ENCODE measurements at places on chromosomes 5 and 9. TPM values are rescaled to one million over a fixed set of nuclear protein-coding genes. Genes with fewer than 3 reads are reported as not detected.
A peak's percentile ranks its signal among the peaks of the same experiment; 100 is the strongest.

- DNase-seq: no peak
These were observed 2.3 kb upstream of the SYK start for GRCh38 chr9:90799271-90799852.

DNA sequence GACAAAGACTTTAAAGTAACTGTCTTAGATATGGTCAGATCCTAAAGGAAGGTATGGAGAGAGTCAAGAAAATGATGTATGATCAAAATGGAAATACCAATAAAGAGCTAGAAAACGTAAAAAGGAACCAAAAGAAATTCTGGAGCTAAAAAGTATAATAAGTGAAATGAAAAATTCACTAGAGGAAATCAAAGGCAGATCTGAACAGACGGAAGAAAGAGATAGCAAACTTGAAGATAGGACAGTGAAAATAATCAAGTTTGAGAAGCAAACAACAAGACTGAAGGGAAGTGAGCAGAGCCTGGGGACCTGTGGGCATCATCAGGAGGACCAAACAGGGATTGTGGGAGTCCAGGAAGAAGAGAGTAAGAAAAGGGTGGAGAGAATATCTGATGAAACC lies 115.4 kb downstream of the EHMT1 start:
- DNase-seq: peak; percentile 71

DNA sequence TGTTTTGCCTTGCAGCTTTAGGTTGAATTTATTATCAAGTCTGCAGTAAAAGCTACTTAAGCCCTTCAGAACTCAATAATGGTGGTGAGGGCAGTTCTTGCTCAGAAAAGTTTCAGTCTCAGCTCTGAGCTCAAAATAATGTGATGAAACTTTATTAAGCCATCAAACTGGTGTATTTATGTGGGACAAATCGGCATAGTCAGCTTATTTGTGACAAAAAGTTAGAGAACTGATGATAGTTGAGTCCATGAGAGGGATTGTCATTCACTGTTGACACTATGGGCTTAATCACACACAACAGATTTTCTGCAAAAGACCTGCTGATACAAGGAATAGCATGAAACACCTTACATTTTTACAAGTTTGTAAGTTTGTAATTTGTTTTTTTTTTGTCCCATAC lies 9.4 kb downstream of the SRD5A1 start:
- DNase-seq: no peak

DNA sequence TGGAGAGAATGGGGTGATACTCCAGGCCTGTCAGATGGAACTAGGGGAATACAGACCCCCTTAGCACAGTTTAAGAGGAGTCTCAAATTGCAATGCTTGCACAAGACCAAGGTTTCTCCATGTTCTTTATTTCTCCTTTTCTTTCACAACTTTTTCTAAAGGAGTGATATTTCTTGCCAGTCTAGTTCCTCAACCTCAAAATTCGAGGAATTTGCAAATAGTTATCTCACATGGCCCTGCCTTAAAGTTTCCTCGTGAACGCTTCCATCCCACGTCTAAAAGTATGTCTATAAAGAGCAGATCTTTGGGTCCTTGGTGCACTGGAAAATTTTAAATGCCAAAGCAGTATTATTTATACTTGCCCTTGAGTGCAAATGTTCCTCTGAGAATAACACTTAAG lies 373.8 kb upstream of the KLF4 start:
- no peak for DNase-seq

DNA sequence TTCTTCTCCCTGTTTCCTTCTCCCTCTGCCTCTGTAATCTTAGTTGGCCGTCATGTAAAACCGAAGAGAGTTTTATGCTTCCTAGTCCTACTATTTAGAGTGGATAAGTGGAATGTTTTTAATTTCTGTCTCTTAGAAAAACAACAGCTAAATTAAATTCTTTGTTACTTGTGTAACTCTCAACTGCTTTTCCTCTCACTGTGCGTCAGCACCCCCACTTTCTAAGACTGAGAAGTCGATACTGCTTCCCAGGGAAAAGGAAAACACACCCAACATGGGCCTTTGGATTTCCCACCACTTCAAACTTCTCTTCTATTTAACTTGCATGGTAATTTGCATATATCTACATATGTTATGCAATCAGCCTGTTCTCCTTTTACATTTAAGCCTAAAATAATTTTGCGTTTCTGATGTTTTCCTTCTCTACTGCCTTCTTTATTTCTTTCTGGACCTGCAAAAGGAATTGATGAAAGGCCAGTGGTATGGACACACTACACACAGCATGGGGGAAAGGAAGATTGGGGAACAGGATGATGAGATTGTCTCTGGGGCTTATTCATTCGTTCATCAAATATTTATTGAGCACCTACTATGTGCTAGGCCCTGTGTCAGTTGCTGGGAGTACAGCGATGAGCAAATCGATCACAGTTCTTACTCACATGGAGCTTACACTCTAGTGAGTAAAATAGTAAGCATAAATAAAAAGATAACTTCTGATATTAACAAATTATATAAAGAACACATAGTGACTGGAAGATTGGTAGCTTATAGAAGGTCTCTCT lies 52.5 kb upstream of the CTNNA1 start:
- no peak for DNase-seq

- DNase-seq: no peak
These were observed 15.3 kb downstream of the PCDHGC5 start for GRCh38 chr5:141504216-141504615.

DNA sequence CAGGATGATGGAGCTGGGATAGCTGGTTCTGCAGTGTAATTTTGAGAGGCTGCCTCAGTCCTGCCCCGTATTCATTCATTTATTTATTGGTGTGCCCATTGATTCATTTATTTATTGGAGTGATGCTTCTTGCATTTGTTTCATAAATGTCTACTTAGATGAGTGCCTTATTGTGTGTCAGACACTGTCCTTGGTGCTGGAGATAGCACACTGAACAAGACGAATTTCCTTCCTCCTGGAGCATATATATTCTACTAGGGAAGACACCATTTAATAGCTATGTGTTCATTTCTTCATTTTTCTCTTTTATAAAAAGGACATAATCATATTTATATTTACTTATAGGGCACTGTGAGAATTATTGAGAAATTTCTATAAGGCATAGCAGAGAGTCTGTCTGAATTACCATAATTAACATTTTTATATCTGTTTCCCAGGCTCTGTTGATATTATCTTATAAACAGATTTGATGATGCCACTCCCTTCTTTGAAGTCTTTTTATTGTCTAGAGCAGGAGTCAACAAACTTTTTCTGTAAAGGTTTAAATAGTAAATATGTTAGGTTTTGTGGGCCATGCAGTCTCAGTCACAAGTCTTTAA lies 433.9 kb upstream of the ZNF608 start:
- no peak for DNase-seq

DNA sequence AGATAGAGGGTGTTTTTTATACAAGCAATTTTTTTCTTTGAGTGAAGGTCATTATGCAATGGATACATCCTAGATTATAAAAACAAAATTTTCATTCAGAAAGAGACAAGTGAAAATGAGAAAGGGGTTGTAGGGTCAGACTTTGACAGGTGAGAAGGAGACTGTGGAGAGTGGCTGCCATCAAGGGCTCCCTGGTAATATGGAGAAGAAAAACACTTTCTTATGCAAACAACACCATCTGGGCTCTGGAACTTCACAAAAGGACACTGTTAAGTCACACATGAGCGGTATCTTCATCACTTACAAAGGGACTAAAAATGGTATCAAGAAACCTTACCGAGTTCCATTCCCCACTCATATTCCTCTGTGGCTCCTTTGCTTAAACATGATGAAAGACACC lies 23.5 kb downstream of the C7 start:
- no peak for DNase-seq

GRCh38 chr5:58264276-58264675 lies 195.6 kb downstream of the PLK2 start:
- no peak for DNase-seq

DNA sequence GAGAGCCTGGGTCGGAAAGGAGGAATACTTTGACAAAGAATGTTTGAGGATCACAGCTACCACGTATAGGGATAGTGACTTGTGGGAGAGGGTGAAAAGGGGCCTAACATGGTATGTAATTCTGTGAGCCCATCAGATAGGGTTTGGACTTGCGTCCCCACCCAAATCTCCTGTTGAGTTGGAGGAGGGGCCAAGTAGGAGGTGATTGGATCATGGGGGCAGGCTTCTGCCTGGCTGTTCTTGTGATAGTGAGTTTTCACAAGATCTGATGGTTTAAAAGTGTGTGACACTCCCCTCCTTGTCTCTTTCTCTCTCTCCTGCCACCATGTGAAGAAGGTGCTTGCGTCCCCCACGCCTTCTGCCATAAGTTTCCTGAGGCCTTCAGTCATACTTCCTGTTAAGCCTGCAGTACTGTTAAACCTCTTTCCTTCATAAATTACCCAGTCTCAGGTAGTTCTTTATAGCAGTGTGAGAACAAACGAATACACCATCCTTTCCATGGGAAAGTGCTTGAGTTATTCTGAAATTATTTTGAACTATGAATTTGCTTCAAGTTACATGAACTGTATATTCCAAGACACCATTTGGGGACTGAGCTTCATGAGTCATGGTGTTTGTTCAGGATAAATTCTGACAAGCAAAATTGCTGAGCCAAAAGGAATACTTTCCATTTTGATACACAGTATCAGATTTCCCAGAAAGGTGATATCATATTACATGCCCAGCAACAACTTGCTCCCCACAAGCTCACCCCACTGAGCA lies 68.8 kb upstream of the SSBP2 start:
- no peak for DNase-seq

DNA sequence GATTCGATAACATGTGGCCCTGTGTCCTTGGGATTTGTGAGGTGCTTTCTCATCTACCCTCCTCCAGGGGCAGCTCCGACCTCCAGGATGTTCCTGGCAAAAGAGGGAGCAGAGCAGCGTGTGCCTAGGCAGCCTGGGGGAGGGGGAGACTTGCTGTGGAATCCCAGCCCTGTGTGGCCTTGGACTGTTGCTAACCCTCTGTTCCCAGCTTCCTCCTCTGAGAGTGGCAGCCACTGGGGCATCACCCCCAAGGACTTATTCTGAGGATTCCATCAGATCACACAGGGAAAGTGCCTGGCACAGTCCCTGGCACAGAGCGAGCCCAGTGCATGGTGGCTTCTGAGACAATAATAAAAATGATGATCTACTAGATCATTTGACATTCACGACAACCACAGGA lies 265.1 kb upstream of the MVB12B start:
- DNase-seq: no peak

DNA sequence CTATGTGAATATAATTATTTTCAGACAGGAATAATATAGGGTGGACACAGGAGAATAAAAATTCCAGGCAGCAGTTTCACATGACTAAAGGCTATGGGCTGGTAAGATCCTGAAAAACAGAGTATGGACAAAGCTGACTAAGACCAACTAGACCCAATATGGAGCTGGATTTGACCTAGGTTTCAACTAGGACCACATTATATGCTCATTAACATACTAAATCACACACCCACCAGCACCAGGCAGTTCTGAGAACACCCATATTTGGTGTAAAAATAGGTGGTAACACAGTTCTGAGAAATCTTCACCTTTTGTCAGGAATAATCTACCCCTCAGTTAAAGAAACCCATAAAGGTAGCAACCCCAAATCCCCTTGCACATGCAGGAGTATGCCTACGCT lies 64.7 kb downstream of the MAPKAP1 start:
- no peak for DNase-seq

DNA sequence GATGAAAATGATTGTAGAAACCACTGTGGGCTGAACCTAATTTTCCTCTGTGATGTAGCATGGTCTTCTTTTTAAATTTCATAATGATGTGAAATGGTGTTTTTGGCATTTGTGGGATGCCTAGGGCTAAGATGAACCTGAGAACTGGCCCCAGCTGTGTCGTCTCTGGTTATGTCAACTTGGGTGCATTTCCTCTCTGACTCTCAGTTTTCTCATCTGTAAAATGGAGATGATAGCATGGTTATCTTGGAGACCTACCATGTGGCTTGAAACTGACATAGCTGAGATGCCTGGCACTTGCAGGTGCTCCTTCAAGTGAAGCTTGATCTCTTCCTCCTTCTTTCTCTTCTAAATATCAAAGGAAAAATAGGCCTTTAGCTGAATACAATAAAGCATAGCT lies 77.8 kb downstream of the BOD1 start:
- no peak for DNase-seq

DNA sequence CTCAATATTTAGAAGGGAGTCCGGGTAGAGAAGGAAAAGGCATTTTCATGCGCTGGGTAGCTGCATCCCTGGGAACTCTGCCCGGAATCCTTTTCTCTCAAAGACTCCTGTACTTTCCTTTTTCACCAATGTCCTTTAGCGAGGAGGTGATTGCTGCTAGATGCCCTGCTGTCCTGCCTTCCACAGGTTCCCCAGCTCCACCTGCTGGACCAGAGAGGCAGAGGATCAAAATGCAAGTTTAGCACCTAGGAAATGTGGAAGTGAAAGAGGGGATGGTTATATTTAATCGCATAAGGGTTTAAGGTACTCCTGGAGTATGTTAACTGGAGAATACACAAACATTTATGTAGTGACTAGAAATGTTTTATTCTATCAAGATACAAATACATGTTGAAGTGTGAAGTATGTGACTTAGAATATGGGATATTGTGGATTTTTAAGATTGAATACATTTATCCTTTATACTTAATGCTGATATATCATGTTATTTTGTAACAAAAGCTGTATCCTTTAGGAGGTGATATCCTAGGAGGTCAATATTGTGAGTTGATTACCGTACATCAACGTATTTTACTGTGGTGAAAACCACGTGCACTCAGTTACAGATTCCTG lies 145.7 kb downstream of the ARHGAP26 start:
- DNase-seq: peak; percentile 79

- no peak for DNase-seq
These were observed 61.9 kb downstream of the FAM78A start for GRCh38 chr9:131214286-131214856.

DNA sequence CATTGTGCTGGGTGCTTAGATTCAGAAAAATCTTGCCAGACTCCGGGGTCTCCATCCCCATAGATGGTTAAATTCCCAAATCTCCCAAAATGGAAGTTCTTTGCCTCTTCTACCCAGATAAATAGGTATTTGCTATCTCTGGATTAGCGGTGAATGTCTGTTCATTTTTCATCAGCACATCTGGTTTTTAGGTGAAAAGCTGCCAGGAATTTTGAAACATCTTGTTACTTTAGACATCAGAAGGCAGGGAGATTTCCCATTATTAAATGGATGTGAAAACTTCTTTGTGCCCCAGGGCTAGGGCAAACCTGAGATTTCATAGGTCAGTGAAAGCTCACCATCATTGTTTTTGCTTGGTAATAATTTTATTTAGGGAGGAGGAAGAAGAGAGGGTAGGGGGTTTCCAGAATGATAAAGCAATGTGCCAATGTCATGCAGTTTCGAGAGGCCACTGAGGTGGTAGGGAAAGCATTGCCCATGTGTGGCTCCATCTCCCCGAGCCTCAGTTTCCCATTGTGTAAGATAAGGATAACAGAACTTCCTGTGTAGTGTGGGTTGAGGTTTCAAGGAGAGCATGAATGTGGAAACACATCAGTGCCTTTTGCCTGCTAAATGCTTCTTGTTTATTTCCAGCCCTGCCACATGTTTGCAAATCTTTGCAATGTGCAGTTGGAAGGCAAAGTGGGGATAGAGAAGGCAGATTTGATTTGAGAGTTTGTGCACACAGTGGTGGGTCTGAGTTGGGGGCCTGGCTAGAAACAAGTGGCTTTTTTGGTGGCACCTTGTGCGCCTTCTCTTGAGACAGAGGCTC lies 147.2 kb upstream of the KLF4 start:
- no peak for DNase-seq

OR1Q1 gene
- total RNA-seq: not detected

GPX8 gene
- not detected for total RNA-seq

CD72 gene
- 7.8 TPM for total RNA-seq

VCAN gene
- not detected for total RNA-seq

ZNF608 gene
- total RNA-seq: 12.8 TPM

MAP1B gene
- total RNA-seq: not detected

SLC6A7 gene
- total RNA-seq: not detected

C9orf50 gene
- not detected for total RNA-seq

ADAMTS16 gene
- total RNA-seq: not detected

AMBP gene
- not detected for total RNA-seq

C5orf22 gene
- 57.7 TPM for total RNA-seq

PCDHGC4 gene
- total RNA-seq: 7.0 TPM
